ENCODE measurements at places on chromosomes 3 and 15. TPM values are rescaled to one million over a fixed set of nuclear protein-coding genes. Genes with fewer than 3 reads are reported as not detected.

Gene GPR176
- 0.13 TPM for total RNA-seq

GRCh38 chr3:5423523-5423922 lies 236.0 kb downstream of the EDEM1 start:
- no peak for DNase-seq

Gene CPA3
- not detected for total RNA-seq

Gene PP2D1
- not detected for total RNA-seq

Gene BFSP2
- total RNA-seq, result not detected

Gene CFAP100
- total RNA-seq, result not detected

Gene SI
- not detected for total RNA-seq

Gene CHRNB4
- not detected for total RNA-seq

Gene CLRN1
- not detected for total RNA-seq

GRCh38 chr15:86759800-86760523 lies 680.3 kb downstream of the AGBL1 start:
- DNase-seq, result no peak

DNA sequence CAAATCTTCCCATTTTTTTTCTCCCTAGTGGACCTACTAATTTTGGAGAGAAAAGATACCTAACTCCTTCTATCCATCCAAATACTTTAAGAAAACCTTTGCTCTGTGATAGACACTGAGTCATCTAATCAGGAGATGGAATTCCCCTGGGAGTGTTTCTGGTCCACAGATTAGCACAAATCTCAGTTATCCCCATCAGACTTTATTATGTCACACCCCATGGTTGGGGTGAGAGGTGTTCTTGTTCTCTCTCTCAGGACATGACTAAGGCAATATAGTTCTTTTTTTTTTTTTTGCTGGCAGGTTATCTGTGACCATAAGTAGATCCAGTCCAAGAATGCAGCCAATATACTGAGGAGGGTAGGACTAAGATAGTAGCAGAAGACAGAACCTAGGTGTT lies 15.8 kb downstream of the SLC9A9 start:
- no peak for DNase-seq

GRCh38 chr3:27353221-27353620 lies 16.0 kb downstream of the NEK10 start:
- no peak for DNase-seq

GRCh38 chr3:114942773-114943172 lies 204.3 kb downstream of the ZBTB20 start:
- DNase-seq, result no peak

Gene SLC6A11
- total RNA-seq, result not detected

Gene FHIT
- 5.5 TPM for total RNA-seq

Gene SLC22A14
- total RNA-seq, result not detected

Gene RHOV
- total RNA-seq, result 0.49 TPM

DNA sequence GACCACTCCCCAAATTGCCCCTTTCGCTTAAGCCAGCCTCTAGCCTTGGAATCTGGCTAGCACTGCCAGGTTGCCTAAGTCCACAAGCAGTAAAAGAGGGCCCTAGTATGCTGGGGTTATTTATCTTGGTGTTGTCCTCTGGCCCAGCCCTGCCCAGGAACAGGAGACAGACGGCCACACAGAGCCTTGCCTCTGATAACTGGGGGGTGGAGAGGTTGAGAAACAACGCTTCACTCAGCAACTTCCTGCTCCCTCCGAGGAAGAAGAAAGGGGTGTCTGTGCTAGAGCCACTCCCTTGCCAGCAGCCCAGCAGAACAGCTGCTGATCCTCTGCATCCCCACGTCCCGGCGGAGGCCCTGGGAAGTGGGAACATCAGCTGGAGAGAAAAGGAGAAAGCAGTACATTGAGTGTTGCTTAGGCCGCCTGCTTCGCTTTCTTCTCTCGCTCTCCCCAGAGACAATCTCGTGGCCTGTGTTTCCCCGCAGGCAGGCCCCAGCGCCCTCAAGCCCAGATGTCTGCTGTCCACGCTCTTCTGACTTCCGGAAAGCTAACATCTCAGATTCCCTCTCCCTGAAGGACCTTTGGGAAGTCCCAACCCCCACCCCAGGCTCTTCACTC lies 22.6 kb upstream of the C3orf70 start:
- DNase-seq, result no peak

DNA sequence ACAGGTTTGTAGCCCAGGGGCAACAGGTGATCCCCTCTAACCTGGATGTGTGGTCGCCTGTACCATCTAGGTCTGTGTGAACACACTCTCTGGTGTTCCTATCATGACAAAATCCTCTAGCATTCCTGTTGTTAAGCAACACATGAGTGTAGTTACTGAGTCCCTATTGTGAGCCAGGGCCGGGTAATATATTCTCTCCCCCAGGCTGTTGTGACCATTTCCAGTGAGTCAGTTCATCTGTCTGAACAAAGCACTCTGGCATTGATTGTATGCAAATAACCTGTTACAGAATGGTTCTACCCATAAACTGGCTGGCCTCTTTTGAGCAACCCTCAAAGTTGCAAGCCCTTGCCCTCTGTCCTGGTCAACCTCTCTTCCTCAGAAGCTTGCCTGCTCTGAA lies 2.6 kb upstream of the FLNB start:
- DNase-seq, result no peak

Gene KLF13
- 82.8 TPM for total RNA-seq

DNA sequence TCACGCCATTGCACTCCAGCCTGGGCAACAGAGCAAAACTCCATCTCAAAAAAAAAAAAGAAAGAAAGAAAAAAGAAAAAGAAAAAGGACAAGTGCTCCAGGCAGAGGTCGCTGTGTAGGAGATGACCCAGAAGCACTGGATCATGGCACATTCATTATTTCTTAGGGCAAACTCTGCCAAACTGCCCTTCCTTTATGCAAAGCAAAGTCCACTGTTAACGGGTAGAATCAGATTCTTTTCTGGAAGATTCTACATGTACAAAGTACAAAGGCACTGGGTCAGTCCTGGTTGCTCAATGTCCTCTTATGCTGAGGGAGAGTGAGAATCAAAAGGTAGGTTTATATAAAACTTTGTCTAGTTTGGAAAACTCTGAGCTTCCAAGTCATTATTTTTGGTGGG lies 144.9 kb downstream of the FEZF2 start:
- no peak for DNase-seq

Gene GOLGA6L9
- 1.6 TPM for total RNA-seq

- DNase-seq, result no peak
Measured at GRCh38 chr3:176867681-176868663, 329.3 kb downstream of the TBL1XR1 start.

DNA sequence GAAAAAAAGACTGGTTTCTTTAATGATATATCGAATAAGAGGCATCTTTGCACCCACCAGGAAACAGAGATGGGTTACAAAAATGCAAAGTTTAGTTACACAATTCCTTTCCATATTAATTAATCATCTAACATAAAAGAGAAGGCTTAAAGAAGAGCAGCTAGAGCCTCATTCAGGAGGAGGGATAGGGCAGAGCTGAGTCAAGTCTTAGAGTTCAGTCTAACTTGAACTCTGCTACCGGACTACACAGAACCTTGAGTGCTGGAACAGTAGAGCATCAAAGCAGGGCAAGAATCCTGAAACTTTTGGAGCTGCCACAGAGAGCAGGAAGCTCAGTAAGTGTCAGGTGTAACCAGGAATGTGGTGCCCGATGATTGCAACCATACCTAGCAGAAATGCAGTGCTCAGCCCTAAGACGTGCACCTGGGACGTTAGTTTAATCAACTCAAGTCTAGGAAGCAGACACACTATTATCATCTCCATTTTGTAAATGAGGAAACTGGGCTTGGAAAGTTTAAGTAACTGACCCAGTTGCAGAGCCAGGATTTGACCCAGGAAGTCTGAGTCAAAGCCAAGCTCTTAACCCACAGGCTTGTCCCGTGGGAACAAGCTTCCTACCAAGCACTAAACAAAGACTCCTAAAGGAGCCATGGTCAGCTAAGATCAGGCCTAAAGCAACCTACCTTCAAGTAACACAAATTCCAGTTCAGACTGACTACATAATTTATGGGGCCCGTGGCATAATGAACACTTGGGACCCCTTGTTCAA lies 187.4 kb downstream of the FOXP1 start:
- DNase-seq, result no peak

DNA sequence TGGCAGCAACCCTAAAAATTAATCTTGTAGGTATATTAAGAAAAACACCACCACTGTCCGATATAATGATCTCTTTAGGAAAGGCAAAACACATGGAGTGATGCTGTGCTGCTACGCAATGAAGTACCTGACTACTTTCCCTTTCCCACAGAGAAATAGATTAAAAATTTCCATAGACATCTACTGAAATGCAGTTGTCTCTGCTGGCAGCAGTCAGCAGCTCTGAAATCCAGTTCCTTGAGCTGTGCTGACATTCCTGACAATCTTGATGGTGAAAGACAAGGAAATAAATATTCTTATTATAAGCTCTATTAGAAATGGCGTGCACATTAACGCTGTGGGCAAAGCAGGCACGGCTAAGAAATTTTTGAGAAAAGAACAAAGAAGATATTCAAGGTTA lies 287.6 kb downstream of the IL5RA start:
- DNase-seq, result no peak

- DNase-seq, result no peak
Measured at GRCh38 chr15:41637086-41637485, 23.1 kb upstream of the MGA start.

DNA sequence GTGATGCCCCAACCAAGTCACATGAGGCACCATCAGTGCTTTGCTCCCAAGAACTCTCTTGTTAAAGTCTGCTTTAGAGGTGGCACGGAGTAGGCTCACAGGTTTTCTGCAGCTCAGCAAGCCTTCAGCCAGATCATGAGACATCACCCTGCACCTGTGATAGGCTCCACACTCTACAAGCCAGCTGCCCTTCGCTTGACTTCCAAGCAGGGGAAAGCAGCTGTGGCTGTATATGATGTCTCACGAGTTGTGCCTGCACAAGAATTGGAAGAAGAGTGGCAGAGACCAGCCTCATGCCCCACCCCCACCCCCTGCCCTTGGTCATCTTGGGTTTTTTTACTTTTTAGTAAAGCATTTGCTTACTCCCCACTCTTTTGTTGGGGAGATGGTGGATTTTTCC lies 22.5 kb downstream of the MRPS11 start:
- no peak for DNase-seq

DNA sequence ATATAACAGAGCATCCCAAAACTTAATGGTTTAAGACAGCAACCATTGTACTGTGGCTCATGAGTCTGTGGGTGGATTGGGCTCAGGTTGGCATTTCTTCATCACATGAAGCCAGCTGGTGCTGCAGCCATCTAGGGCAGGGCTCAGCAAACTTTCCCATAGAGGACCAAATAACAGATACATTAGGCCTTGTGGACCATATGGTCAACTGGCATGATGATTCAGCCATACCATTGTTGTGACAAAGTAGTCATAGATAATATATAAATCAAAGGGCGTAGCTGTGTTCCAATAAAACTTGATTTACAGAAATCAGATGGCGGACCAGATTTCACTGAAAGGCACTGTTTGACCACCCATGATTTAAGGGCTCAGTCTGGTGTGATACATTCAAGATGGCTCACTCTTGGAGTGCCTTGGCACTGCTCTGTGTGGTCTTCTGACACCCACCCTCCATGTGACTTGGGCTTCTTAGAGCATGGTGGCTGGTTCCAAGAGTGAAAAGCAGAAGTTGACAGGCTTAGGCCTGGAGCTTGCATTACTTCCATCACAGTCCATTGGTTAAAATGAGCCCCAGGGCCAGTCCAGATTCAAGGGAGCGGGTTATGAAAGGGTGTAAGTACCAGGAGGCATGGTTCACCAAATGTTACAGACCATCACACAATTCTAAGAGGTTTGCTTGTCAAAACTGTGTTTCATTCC lies 40.8 kb upstream of the BHLHE40 start:
- DNase-seq, result no peak

Gene TMIE
- total RNA-seq, result 0.40 TPM

DNA sequence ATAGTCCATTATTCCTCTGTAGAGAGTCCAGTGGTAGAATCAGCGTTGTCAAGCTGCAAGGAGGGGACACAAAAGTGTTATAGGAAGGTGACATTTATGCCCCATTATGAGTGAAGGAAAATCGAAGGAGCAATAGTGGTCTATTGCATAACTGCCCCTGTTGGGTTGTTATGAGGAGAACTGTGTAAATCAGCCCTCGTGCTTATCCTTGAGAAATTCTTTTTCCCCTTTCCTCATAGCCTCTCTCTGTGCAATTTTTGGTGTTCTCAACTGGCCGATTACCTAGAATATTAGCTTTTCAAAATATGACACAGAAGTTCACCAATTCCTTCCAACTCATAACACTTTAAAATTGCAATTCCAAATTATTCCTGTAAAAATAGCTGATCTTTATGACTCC lies 286.6 kb downstream of the RBMS3 start:
- DNase-seq, result no peak

Gene TRH
- not detected for total RNA-seq

Gene GOLGA6A
- total RNA-seq, result not detected

DNA sequence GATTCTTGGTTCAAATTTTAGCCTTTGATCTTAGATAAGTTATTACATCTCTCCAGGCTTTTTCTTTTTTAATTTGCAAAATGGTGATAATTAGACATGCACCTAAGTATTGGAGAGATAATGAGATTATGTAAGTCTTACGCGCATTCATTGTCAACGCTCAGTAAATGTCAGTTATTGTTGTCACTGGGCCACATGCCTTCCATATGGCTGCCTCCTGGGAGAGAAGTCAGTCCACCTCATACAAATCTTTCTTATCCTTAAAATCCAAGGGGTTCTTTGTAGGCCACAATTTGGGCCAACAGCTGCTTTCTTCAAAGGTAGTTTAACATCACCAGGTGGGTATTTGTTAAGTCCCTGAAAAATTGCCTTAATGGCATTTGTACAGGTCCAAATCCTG lies 25.5 kb upstream of the PTPRG start:
- DNase-seq, result no peak

Gene IQSEC1
- total RNA-seq, result 19.4 TPM

Gene MYH15
- total RNA-seq, result 0.08 TPM

- no peak for DNase-seq
Measured at GRCh38 chr15:39784125-39784524, 1.5 kb upstream of the FSIP1 start.

DNA sequence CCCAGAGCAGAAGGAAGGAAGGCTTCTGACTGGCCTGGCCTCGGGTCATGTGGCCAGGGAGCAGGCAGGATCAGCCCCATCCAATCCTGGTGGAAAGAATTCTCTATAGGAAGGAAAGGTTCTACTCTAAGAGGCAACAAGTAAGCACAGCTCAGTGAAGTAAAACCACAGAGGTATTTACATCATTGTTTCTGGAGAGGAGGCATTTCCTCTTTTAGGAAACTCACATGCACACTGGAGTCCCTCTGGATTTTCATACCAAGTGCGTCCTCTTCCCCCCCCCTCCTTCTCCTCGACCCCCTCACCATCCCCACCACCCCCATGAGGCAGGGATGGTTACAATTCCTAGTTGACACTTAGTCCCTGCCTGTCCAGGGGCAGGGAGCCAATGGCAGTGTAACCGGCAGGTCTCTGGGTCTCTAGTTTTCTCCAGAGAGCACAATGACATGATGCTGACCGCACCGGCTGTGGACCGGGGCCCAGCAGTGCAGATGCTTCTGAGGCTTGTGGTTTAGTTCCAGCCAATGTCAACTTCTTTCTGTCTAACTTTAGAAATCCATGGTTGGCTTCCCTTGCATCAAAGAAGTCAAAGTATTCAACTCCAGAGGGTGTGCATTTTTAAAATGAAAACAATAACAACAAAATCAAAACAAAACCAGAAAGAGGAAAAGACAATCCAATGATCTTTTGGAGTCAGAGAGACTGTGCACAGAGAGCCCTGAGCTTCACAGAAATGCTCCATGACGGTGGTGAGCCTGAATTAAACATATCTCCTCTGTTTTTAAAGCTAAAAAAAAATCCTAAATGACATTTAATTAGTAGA lies 230.3 kb upstream of the TLE3 start:
- no peak for DNase-seq

- no peak for DNase-seq
Measured at GRCh38 chr3:53103397-53104296, 26.6 kb downstream of the RFT1 start.

Gene OXTR
- 0.41 TPM for total RNA-seq

Gene RHO
- not detected for total RNA-seq
